ENCODE measurements at places on chromosomes 3 and 15. TPM values are rescaled to one million over a fixed set of nuclear protein-coding genes. Genes with fewer than 3 reads are reported as not detected.

Gene SOX2
- total RNA-seq = not detected

Gene AQR
- total RNA-seq = 18.2 TPM

Gene CCDC66
- 27.5 TPM for total RNA-seq

Gene RLBP1
- not detected for total RNA-seq

Gene CYP8B1
- not detected for total RNA-seq

Gene NR2E3
- 0.77 TPM for total RNA-seq

Gene LRRK1
- 12.2 TPM for total RNA-seq

Gene PTH1R
- total RNA-seq = 4.3 TPM

Gene APOD
- 2.1 TPM for total RNA-seq

Gene LRRN1
- 0.33 TPM for total RNA-seq

Gene MAP6D1
- total RNA-seq = 0.51 TPM

Gene CFAP91
- 0.77 TPM for total RNA-seq

Gene TEX55
- total RNA-seq = not detected

Gene STARD9
- 8.3 TPM for total RNA-seq

Gene C2CD4B
- not detected for total RNA-seq

Gene PP2D1
- total RNA-seq = not detected

Gene FEM1B
- 46.7 TPM for total RNA-seq

Gene PIGZ
- 0.51 TPM for total RNA-seq

Gene NRG4
- not detected for total RNA-seq

Gene FGD5
- total RNA-seq = 1.0 TPM

Gene BNC1
- 7.7 TPM for total RNA-seq

Gene ATP1B3
- 24.7 TPM for total RNA-seq

Gene GOLGA8T
- total RNA-seq = 0.26 TPM

Gene TMOD2
- 8.0 TPM for total RNA-seq

Gene LRRC31
- total RNA-seq = not detected

Gene NR1I2
- total RNA-seq = under 0.01 TPM

Gene SAMMSON
- total RNA-seq = under 0.01 TPM

Gene TUSC7
- not detected for total RNA-seq

Gene MEX3B
- 8.1 TPM for total RNA-seq

Gene STAC
- total RNA-seq = 6.8 TPM

Gene TPM1
- 224 TPM for total RNA-seq

Gene RPL39L
- total RNA-seq = 17.5 TPM

Gene PPP2R3A
- 10.5 TPM for total RNA-seq

Gene HYAL3
- 7.4 TPM for total RNA-seq

Gene DPH6
- total RNA-seq = 13.5 TPM

Gene TMEM62
- 20.8 TPM for total RNA-seq

Gene RPL4
- 1,689 TPM for total RNA-seq

Gene LRCH3
- total RNA-seq = 87.2 TPM

Gene SERPINI2
- total RNA-seq = not detected

Gene CACNA1D
- total RNA-seq = 0.17 TPM

Gene NAALADL2
- total RNA-seq = 11.6 TPM

Gene SEMA3B
- 51.6 TPM for total RNA-seq

Gene RIOX2
- 46.1 TPM for total RNA-seq

Gene CHRNA7
- total RNA-seq = 0.26 TPM

Gene RASL12
- 50.5 TPM for total RNA-seq

Gene CHL1
- 2.1 TPM for total RNA-seq

Gene CASR
- total RNA-seq = not detected

Gene DPPA2
- total RNA-seq = not detected

Gene HHATL
- not detected for total RNA-seq

Gene TMC3
- total RNA-seq = not detected

Gene SH3GL3
- total RNA-seq = under 0.01 TPM

Gene GOLGA8G
- not detected for total RNA-seq
